Epithelial cell of proximal tubule (primary cell): ENCODE measurements at places on chromosomes 4 and X. TPM values are rescaled to one million over a fixed set of nuclear protein-coding genes. Genes with fewer than 3 reads are reported as not detected.

GRCh38 chrX:153965406-153965805 lies 6.2 kb downstream of the HCFC1 start:
- no peak for DNase-seq

DNA sequence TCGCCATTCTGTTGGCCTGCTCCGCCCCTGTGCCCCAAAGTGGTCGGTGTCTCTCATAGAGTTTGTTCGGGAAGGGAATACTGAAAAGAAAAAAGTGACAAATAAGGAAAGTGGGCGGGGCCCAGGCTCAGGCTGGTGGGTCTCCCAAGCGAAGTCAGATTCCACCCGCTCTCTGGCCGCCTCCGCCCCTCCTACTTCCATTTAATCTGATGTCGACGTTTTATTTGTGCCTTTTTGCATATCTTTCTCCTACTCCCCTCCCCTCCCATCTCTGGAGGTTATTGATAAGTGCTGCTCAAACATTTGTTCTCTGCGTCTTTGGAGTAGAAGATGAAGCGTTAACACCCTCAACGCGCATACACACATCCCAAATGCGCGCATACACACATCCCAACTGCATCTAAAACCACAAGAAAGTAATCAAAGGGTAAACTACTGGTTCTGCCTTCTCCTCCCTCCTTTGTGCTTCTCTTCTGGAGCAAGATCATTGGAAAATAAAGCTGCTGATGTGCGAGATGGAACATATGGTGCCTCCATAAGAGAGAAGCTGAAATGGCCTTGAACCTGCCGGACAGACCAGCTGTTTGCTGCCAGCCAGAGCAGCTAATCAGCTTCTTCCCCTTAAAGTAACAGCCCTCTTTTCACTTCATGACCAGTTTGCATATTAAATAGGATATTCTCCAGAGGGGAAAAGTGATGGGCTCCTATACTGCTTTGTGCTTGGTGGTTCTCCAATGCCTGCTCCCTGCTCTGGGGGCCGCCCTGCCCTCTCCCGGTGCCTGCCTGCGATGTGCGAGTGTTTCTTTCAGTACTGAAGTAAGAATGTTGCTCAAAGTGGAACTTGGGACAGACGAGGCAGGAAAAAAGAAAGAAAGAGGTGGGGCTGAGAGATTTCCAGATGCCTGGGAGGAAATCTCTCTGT lies 3.1 kb downstream of the MAMLD1 start:
- DNase-seq = no peak

DNA sequence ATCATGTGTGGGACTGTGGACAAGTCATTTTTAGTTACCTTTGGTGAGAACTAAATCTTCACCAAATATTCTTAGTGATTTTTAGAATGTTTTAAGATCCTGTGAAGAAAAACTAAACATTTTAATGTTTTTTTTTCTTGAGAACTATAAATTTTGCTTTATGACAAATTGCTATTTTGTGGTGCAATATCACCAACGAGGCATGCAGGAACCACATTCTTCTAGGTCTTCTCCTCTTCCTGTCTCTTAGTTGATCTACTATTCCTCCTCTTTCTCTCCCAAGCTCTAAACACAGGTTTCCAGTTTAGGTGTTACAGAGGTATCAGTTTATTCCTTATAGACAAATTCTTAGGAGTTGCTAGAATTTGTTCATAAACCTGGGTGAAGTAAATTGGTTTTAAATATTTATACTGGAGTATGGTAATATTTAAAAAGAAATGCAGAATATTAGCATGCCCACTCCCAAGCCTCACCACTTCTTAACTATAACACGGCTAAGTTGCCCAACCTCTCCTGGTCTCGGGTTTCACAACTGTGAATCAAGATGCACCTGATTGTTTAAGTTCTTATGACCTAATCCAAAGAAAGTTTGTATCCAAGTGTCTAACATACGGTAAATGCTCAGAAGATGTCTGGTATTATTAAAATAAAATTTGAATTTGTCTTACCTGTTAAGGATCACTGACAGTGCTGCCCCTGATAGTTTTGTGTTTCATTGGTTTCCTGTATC lies 56.5 kb upstream of the CLNK start:
- DNase-seq = no peak

DNA sequence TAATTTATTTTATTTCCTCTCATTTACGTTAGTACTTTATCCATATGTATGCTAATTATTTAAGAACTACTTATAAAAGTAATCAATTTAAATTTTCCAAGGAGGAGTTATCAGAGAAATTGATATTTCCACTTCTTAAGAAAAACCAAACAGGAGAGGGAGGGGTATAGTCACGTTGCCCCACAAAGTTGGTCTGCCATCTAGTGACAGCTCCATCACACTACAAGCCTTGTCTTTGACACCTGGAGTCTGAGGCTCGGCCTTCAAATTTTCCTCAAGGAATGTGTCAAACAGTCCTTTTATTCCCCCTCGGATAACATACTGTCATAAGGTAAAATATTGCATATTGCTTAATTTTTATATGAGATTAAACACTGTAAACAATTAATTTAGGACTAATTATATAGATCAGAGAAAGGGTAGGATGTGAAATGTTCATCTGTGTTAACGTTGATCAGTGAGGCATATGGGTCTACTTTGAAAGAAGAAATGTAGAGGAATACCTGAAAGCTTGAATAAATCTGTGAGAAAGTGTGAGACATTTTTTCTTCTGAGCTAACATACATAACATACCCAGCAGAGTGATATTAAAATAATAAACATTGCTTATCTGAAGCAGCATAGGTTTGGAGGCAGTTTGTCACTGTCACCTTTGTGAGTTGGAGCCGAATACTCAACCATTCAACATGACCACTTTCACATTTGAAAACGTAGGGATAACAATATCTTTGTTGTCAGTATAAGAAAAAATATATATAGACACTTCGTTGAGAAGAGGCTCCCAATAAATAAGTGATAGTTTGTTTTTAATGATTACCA lies 114.4 kb downstream of the GLRA3 start:
- DNase-seq = peak; percentile 9

- DNase-seq = no peak
Observed at GRCh38 chrX:21721195-21721594, 36.7 kb downstream of the SMPX start.

GRCh38 chr4:91220315-91220714 lies 1083.5 kb upstream of the GRID2 start:
- no peak for DNase-seq

DNA sequence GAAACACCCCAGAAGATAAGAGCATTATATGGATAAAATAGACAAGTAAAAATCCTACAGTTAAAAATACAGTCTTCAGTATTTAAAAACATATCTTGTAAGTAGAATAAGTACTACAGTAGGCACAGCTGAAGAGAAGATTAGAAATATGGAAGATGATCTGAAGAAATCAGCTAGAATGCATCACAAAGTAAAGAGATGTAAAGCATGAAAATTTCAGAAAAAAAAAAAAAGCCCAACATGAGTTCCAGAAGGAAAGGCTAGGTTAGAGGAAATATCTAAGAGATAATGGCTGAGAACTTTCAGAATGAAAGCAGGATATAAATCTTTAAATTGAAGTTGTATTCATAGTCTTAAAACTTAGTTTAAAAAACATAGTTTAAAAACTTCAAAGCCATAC lies 21.0 kb downstream of the EPGN start:
- no peak for DNase-seq

DNA sequence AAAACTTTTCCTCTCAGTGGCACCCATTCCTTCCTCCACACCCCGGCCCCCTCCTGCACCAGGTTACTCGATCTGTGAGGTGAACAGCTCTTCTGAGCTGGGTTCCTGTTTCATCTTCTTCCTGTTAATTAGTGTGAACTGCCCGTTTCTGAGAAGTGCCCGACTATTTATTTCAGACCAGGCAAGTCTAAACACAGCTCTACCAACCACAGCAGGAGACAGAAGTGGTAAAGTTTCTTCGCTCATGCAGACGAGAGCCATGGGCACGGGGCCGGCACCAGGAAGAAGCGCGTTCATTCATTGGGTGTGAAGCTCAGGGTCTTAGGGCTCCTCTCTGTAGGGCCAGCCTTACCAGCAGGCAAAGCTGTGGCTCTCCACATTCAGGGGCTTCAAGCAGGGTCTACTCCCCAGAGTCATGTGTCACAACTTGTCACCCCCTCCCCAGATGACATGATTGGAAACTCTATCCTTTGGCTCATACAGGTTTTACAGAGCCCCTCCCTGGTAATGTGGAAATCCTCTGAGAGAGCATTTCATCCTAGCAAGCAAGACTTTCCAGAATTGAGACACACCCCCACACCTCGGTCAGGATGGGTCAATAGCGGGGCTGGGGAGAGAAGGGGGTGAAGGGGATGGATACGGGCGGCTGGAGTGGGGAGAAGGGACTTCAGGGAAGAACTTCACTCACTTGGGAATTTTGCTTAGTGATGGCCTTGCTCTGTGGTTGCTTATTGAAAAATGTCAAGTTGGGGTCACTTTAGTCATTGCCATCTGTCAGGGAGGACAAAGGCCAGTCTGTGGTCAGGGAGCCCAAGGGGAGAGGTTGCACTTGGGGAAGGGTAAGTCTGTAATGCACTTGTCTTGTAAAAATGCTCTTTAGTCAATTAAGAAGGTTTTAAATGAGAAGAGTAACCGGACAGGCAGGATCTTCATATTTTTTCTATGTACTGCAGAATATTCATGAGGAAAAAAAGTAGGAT lies 121.6 kb upstream of the TRIM2 start:
- DNase-seq = no peak

- no peak for DNase-seq
Observed at GRCh38 chrX:111649638-111650037, 31.3 kb upstream of the ALG13 start.

DNA sequence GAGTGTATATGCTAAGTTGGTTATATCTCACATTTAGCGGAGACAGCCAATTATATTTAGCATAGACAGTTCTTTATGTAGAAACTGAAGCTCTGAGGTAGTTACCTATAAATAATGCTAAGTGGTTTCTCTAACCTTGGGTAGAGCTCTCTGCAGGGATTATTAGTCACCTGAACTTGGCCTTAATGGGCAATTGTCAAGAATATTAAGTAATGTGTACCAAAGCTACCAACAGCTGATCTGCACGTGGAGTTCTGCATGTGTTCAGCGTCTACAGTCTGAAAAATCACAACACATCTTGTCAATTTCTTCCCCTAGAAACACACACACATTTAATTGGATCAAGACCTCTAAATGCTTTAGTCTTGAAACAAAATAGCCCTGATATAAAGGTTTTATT lies 740.6 kb upstream of the FAM241A start:
- no peak for DNase-seq

DNA sequence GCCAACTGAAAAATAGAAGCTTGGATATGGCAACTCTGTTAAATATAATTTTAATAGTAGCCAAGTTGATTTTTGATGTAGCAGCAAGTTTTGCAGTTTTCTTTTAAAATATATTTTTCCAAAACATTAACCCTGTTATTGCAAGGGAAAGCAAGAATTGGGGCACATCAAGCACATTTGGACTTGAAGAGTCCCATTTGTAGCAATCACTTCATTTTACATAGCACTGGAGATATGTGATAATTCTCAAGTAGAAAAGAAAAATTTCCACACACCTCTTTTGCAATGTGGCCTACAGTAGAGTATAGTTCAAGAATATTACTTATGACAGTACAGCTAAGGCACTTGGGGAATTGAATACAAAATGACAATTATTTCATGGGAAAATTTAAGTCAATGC lies 1.9 kb upstream of the PPP4R3C start:
- DNase-seq = no peak

DNA sequence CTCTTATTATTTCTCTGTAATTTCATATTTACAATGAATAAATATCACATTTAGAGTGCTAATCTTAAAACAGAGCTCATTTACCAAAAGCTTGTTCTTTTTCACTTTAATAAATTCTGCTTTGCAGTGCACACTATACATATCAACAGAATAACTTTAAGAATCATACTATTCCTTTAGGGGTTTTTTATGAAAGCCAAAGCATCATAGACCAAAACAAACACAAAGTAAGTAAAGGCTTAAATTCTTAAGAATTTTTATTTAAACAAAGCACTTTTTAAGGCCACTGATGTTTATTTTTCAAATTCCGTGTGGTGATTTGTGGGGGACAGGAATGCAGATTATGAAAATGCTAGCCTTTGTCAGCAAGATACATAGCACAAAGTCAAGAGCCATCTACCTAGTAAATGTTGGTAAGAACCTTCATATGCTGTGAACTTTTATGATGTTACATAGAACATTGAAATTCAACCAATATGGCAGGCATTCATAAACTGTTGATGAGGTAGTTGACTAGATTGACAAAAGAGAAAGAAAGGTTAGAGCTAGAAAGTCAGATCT lies 17.8 kb downstream of the TIGD2 start:
- no peak for DNase-seq

- no peak for DNase-seq
Observed at GRCh38 chr4:7280926-7281690, 88.8 kb downstream of the SORCS2 start.

GRCh38 chrX:155086961-155087735 lies 15.8 kb downstream of the BRCC3 start:
- DNase-seq = no peak

DNA sequence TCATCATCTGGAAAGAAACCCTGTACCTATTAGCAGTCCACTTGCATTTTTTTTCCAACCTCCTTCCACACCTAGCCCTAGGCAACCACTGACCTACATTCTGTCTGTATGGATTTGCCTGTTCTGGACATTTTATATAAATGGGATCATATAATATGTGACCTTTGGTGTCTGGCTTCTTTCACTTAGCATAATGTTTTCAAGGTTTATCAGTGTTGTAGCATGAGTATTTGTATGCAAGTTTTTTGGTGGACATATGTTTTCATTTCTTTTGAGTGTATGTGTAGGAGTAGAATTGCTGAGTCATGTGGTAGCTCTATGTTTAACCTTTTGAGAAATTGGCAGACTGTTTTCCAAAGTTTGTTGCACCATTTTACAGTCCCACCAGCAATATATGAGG lies 198.6 kb downstream of the CEP135 start:
- DNase-seq = no peak

DNA sequence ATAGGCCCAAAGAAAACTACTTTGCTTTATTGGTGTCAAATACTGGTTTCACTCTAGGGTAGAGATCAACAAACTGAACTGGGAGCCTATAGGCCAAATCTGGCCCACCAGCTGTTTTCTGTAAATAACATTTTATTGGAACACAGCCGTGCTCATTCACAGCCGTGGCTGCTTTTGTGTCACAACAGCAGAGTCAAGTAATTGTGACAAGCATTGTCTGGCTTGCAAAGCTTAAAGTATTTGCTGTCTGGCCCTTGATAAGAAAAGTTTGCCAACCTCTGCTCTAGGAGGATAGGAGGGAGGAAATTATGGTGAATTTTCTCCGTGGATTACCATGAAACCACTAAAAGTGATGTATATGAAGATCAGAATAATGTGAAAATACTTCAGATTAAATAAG lies 53.4 kb downstream of the GPAT3 start:
- no peak for DNase-seq

Gene TECRL
- not detected in 2 replicates for total RNA-seq

Gene CDS1
- 9.6 and 12.9 TPM in 2 replicates for total RNA-seq

Gene OTUD6A
- not detected in 2 replicates for total RNA-seq

Gene MAGEA6
- total RNA-seq = not detected in 2 replicates

Gene SLITRK4
- 1.7 and 4.8 TPM in 2 replicates for total RNA-seq

Gene UGT2B15
- total RNA-seq = not detected in 2 replicates

Gene TRAPPC11
- 15.8 and 38.1 TPM in 2 replicates for total RNA-seq

Gene CFAP99
- not detected in 2 replicates for total RNA-seq

Gene GAGE1
- total RNA-seq = not detected in 2 replicates
